Fibroblast of gingiva (primary cell): ENCODE measurements at places on chromosomes 13 and 19.
A peak's percentile ranks its signal among the peaks of the same experiment; 100 is the strongest.

GRCh38 chr19:5339198-5339949, 1.2 kb downstream of the PTPRS start:
- no peak for DNase-seq

DNA sequence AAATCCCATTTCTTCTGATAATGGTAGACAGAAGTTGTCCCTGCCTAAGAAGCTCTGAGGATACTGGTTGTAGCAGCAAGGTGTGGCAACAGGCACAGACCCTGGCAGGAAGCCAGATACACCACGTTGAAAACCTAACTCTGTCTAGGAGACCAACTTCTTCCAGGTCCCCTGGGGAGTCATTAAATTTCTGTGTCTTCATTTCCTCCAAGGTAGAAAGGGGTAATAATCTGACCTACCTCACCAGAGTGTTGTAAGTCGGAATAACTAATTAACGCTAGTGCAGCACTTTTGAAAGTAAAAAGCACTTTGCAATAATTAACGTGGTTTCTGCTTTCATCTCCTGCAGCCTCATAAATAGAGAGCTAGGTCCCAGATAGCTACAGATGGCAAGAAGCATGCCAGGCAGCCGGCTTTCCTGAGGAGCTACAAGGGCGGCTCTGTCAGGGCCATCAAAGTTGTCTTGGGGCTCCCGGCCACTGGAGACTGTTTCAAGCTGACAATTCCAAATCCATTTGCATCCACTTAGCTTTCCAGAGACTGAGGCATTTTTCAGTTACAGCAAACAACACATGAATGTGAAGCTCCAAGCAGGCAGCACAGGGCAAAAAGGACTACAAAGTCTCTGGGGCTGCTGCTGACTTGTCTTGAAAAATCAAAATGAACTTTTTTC, 176.2 kb downstream of the FOXO1 start:
- no peak for DNase-seq

GRCh38 chr19:7900931-7901330, 2.7 kb upstream of the MAP2K7 start:
- no peak for DNase-seq

GRCh38 chr13:44575741-44576350, at the start of gene TSC22D1:
TSS of gene TSC22D1 (minus strand) at chr13:44576330. CDS start at chr13:44576074, 256 bp downstream.
- peak; percentile 46 for DNase-seq

DNA sequence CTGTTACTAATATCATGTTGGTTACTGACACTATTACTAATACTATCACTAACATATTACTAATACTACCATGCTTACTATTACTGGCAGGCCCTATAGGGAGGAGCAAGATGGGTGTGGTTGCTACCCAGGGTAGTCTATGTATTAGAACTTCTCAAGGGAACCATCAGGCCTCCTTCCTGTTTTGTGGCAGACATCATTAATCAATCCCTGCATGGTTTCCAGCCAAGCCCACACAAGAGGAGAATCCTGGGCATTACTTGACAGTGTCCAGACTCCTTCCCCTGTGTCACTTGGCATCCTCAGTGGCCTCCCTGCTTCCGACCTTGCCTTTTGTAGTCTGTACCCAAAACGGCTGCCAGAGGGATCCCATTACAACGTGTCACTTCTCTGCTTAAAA, 8.9 kb downstream of the HAS1 start:
- DNase-seq, result no peak

DNA sequence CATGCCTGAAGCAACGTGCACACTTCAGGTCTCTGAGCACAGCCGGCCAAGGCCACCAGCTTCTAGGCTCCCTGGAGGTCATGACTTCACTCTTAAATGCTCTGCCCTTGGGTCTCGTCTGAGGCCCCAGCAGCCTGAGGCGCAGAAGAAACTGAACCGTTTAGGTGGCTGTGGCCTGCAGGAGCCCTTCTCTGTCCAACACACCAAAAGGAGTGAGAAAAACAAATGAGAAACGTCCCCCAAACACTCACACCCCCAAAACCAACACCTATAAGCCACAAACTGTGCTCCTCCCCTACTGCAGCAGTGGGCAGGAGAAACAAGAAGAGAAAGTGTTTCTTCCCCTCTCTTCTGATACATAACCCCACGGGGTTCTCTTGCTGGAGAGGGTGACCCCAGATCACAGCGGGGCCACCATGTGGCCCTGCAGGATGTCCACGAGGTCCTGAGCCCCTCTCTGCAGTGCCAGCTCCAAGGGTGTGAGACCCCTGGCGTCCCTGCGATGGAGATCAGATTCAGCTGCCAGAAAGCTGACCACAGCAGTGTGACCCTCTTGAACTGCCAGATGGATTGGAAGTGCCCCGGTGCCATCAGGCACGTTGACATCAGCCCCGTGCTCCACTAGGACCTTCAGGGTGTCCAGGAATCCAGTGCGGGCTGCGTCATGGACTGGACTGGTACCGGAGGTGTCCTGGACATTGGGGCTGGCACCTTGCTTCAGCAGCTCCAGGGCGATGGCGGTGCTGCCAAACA, 1.0 kb upstream of the KRI1 start:
- no peak for DNase-seq

GRCh38 chr13:95217920-95218830, 83.1 kb downstream of the ABCC4 start:
- no peak for DNase-seq
